ENCODE measurements at places on chromosomes 2 and 18. TPM values are rescaled to one million over a fixed set of nuclear protein-coding genes. Genes with fewer than 3 reads are reported as not detected.
A peak's percentile ranks its signal among the peaks of the same experiment; 100 is the strongest.

Gene PDE1A
- 41.1 TPM for total RNA-seq

Gene CD226
- 45.5 TPM for total RNA-seq

Gene EIF4E2
- 67.1 TPM for total RNA-seq

Gene HOXD12
- not detected for total RNA-seq

Gene EML6
- total RNA-seq, result 0.09 TPM

Gene CDH20
- total RNA-seq, result not detected

Gene ASAP2
- total RNA-seq, result 34.7 TPM

Gene ITPRIPL1
- not detected for total RNA-seq

DNA sequence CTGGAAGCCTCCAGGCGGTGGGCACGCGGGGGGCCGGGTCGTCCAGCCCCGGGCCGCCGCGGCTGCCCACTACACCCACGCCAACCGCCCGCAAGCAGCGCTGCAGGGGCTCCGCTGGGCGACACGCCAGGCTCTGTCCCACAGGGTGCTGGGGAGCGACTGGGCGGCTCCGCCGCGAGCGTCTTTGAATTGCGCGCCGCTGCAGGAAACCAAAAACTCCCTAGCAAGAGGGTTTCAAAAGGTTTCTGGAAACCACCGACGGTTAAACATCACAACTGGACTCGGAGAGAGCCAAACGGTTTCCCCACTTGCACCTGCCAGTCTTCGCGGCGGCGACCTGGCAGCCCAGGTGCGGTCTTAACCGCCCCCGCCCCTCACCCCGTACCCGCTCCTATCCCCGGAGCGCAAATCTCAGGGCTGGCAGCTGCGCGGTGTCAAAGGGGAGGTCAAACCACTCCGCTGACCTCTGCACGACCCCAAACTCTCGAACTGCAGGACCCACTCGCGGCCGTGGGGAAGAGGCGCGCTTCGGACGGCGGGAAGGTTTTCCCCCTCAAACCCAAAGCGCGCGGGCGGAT is 1.0 kb downstream of the CXCR4 start:
- DNase-seq, result no peak

DNA sequence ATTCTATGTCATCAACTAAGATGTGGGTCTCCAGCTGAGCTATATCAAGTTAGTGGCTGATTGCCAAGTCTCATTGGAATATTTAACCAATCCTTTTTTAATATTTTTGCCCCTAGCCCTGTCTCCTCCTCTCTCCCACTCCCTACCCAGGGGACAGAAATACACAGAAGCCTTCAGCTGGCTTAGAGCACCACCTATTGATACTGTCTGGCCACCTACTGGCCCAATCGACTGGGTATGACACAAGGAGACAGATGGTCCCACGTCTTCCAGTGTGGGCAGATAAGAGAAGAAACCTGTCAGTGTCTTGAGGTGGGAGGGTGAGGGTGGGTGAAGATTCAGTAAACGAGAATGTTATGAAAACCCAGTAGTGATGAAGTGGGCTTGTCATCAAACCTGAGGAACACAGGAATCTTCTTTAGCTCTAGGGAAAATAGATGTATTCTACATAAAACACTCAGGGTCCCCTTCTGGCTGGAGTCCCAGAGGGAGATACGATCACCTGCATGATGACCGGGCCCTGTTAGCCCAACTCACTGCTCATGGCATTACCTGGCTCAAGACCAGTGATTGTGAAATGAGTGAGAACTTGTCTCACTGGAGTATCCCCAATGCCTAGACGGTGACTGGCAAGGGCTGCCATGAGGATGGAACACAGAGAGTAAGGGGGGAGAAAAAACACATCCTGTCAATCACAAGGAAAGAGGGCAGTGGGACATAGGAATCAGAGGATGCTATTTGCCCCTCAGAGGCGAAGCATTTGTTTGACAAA is 26.7 kb downstream of the POLR1A start:
- peak; percentile 26 for DNase-seq

- no peak for DNase-seq
Observed at GRCh38 chr18:32025744-32026143, 7.1 kb downstream of the RNF125 start.

DNA sequence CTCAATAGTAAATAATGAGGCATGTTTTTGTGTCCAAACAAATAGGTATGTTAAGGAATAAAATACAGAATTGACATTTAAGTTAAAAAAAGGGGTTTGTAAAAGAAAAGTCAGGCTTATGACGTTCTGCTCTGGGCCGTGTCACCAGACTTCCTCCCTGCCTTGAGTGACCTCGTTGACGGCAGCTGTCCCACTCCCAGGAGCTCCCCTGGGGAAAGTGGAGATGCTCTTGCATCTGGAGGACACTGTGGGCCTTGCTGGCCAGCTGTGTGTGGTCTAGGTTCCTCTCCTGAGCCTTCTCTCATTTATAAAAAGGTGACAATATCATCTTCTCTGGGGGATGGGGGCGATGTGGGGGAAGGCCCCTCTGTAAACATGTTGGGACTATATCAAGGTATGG is 196.2 kb downstream of the CLIP4 start:
- DNase-seq, result no peak

DNA sequence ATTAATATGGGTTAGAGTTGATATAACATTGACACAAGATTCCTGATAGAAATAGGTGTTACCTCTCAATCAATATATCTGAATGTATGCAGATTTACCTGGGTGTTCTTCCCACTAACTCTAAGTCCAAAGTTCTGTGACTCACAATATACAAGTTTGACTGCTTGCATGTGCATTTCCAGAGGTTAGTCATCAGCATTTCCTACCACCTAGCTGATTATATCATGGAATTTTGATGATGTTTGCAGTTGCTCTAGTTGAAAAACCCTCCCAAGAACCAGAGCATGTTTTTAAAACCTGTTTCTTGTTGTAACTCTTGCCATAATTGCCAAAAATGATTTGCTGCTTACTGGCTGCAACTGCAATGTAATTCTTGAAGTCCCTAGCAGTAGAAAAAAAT is 15.0 kb upstream of the DSG1 start:
- no peak for DNase-seq

DNA sequence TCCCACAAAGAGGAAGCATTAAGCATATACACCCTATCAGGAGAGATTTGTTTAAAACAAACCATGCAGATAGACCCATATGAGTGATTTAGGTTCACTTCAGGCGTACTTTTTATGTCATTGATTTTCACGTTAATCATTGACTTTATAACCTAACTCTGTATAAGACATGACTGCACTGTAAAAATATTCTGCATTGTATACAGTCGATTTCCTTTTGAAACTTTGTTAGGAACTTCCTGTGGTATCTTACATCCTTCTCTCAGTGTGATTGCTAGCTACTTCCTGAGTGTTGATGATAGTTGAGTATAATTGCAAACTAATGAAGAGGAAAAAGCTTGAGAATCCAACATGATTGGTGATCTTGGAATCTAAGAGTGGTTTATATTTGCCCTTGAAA is 69.4 kb downstream of the XIRP2 start:
- DNase-seq, result no peak

DNA sequence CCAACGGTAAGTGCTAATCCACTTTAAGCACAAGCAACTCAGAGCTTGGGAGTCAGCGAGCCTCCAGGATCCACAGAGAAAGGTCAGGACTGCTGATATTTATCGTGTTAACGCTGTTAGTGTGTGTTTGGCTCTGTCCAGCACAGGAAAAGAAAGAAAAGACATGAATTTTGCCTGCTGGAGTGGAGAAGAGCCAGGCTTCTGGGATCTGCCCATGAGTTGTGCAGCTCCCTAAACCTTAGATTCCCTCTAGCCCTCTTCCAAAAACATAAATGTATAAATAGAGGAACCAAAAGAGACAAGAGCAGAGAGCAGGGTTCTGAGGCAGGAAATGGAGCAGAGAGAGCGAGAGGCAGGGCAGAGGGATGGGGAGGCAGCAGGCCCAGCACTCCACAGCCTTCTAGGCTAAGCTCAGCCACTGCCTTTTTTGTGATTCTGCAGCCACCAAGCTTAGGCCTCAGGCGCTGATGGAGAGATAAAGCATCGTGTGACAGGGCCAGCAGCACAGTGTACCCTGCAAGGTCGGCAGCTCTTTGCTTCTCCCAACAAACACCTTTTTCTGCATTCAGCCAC is 14.5 kb upstream of the MAT2A start:
- DNase-seq, result no peak

DNA sequence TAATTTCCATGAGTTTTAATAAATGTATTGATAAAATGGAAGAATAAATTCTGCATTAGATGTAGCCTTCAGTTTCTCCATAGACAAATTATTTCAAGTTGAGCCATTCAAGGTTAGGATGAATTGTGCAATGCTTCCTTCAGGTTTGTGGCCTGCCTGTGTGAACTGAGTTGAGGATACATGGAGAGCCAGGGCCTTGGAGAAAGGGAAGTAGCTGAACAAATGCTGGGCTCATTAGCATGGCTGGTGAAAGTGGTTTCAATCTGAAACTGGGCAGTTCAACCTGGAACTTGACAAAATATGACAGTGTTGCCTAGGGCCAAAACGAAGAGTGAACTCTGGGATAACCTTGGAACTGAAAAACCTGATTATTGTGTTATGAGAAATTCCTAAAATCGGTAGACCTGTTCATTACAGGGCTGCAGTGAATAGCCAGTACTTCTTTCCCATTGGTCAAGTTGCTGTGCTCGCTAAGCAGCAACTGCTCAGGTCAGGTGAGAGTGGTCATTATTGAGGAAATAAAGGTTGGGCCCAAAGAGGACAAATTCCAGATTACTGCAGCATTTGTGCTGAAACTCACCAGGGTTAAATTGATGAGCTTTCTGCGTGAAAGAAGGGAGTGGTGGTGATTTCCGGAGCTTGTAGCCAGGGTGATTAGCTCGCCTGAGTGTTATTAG is 12.7 kb downstream of the INPP1 start:
- DNase-seq, result no peak

- no peak for DNase-seq
Observed at GRCh38 chr18:3067722-3068121, 54.8 kb upstream of the LPIN2 start.

DNA sequence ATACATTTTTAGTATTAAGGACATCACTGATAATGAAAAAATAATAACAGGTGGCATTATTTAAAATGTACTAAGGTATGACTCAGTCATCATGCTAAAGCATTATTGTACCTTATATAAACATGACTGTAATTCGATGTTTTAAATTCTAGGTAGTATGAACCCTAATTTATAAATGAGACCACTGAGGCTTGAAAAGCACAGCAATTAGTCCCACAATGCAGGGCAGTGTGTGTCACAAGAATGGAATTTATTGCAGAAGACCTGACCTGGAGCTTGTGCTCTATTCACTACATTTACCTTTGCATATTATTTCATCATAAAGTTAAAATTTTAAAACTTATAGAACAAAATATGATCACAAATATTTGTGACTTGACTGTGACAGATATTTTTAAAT is 358.5 kb upstream of the DSEL start:
- DNase-seq, result no peak

GRCh38 chr2:184727813-184728212 is 129.5 kb downstream of the ZNF804A start:
- DNase-seq, result no peak

All from NCI-H460 (cell line).